ENCODE measurements at places on chromosomes 2 and 18.

DNA sequence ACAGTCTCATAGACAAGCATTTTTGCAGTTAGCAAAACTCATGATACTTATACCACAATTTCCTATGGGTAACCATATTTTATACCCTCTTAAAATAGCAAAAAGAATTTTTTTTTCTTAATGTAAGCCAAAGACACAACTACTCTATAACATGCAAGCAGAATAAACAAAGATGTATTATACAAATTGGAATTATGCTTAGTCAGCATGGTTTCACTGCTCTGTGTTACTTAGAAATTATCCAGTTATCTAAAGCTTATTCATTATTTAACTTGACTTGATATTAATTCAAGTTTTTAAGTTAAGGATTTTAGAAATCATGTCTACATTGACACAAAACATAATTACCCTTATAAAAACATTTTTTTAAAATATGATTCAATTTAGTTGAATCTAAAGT, 449.8 kb upstream of the CDH2 start:
- DNase-seq: no peak

- no peak for DNase-seq
Measured at GRCh38 chr18:70386582-70386981, 97.7 kb downstream of the SOCS6 start.

DNA sequence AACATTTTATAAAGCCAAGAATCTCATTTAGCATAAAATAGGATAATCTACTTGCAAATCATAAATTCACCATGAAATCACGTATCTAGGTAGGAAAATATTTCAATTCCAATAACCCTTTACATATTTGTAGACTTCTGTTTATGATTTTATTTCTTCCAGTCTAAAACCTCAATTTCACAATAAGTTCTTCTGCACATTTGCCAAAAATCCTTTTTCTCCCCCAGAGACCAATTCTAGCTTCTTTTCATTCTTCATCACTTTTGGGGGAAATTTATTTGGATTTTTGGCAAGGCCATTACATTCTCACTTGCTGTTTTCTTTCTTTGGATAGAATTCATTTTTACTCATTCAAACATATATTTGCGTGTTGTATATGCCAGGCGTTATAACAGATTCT, 86.8 kb downstream of the SPRED2 start:
- DNase-seq: no peak

DNA sequence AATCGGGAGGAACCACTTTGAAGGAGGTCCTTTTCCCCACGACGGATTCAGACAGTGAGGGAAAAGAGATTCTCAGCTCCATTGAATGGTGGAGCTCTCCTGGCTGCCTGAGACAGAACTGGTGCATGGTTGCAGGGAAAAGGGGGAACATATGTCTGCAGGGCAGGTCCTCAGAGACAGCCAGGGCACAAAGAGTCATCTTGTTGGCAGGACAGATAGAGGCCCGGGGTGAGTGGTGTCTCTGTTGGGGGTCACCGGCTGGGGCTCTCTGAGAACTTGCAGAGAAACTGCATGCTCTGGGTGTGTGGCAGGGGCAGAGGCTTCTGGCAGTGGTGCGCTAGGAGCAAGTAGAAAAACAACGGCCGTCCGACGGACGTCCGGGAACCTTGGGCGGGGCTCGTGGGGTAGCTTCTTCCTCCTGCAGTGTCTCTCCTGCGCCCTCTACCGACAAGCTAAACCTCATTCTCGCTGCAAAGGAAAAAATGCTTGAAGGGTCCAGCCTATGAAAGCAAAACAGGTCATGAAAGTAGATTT, 94.3 kb downstream of the CDCA7 start:
- DNase-seq: peak; percentile 66

Measured in stimulated activated CD4-positive, alpha-beta T cell treated with anti-CD3 and anti-CD28 coated beads, Interleukin-4, amount 100 ng/mL, for 24 hours (primary cell).